ENCODE measurements at places on chromosomes 1 and 21. TPM values are rescaled to one million over a fixed set of nuclear protein-coding genes. Genes with fewer than 3 reads are reported as not detected.

DNA sequence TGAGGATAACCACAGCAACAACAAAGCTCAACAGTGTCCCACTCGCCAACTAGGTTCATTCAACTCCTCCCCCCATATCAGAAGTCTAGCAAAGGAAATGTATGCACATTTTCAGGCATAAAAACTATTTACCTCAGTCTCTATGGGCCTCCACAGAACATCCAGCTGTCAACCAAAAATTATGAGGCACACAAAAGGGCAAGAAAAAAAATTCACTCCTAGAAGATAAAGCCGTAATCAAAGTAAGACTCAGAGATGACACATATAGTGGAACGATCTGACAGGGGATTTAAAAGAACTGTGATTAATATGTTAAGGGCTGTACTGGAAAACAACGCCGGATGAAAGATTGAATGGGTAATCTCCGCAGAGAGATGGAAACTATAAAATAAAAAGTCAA is 158.7 kb downstream of the NTPCR start:
- DNase-seq: no peak

GRCh38 chr21:42525029-42525581 is 11.5 kb downstream of the SLC37A1 start:
- no peak for DNase-seq

GRCh38 chr1:1347663-1348419 is 1.4 kb downstream of the DVL1 start:
- DNase-seq: no peak

- DNase-seq: no peak
Measured at GRCh38 chr1:56816909-56817308, 2.3 kb downstream of the FYB2 start.

DNA sequence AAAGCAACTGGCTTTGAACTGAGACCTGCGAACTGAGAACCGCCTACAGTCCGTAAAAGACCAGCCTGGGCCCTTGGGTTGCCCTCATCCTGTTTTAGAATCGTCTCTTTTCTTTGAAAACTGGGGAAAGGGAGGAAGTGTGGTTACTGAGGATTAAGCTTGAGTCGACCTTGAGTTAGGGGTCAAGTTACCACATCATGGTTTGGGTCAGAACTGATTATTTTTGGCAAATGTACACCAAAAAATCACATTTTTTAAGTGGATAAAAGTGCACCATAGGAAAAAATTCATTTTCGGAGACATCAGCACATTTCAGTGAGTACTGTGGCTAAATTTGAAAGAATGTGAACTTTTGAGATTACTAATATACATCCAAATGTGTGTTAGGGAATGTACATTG is 76.9 kb upstream of the KAZN start:
- no peak for DNase-seq

DNA sequence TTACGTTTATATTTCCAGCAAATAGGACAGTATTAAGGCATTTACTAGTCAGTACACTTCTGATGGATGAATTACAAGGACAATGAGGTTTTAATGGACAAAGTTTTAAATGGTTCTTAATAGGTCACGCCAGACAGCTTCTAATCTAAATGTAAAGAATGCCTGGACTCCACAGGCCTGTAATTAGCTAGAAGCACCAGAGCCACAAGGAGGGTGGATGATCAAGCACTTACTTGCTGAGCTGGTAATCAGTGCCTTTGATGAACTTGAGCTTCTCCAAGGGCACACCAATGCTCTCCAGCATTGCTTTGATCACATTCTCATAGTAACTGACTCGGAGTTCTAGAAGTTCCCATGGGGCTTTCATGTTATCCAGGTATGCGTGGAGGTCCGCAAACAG is 6.8 kb downstream of the YARS1 start:
- DNase-seq: no peak

DNA sequence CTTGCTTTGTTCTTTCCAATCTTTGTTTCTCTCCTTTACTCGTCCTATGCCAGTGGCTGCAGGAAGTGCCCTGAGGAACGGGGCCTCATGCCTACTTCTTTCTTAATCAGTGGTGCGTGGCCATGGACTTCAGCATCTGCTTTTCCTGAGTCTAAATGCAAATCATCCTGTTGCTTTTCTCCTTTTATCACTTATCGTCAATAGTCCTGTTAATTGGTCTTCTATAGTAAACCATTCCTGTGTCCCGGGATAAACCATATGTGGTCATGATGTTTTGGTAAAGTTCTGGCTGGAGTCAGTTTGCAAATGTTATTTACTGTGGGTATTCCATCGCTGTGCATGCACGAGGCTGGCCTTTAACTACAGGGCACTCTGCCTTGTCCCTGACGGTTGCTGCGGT is 47.5 kb downstream of the AGPAT3 start:
- no peak for DNase-seq

Gene S100A7A
- not detected for polyA plus RNA-seq

Gene ALG14
- 6.8 TPM for polyA plus RNA-seq

Gene AHDC1
- 1.9 TPM for polyA plus RNA-seq
